ENCODE measurements at places on chromosomes 1 and 21.

- no peak for DNase-seq
Observed at GRCh38 chr1:71046891-71047634, 553 bp downstream of the PTGER3 start.

GRCh38 chr1:227921461-227922185 lies 26.1 kb downstream of the WNT9A start:
- DNase-seq = no peak

- no peak for DNase-seq
Observed at GRCh38 chr1:155278689-155279160, 1.5 kb downstream of the HCN3 start.

GRCh38 chr1:226894826-226895225 lies 24.4 kb downstream of the PSEN2 start:
- no peak for DNase-seq

- no peak for DNase-seq
Observed at GRCh38 chr1:184911103-184911745, 63.1 kb downstream of the NIBAN1 start.

All from stimulated activated CD8-positive, alpha-beta memory T cell treated with anti-CD3 and anti-CD28 coated beads, Interleukin-4, amount 100 ng/mL, for 24 hours (primary cell).